ENCODE measurements at places on chromosomes 6 and 20.
A peak's percentile ranks its signal among the peaks of the same experiment; 100 is the strongest.

- H3K27ac ChIP-seq, result no peak overlapping the region
- H3K4me3 ChIP-seq, result no peak overlapping the region
These were observed 161.3 kb upstream of the RIMS1 start for GRCh38 chr6:71725126-71725470.

GRCh38 chr6:109118337-109118736, 23.0 kb downstream of the CEP57L1 start:
- no peaks in the 10 kb centered on the region for H3K27me3 ChIP-seq
- no peaks in the 10 kb centered on the region for H3K36me3 ChIP-seq
- no peaks in the 10 kb centered on the region for H3K4me1 ChIP-seq
- DNase-seq, result no peak

GRCh38 chr6:70857387-70858077, 99.3 kb downstream of the B3GAT2 start:
- no peak overlapping the region for H3K27ac ChIP-seq
- no peak for DNase-seq
- H3K27me3 ChIP-seq, result no peaks in the 10 kb centered on the region
- peaks cover 24% of the 10 kb centered on the region for H3K36me3 ChIP-seq
- no peaks in the 10 kb centered on the region for H3K4me1 ChIP-seq

DNA sequence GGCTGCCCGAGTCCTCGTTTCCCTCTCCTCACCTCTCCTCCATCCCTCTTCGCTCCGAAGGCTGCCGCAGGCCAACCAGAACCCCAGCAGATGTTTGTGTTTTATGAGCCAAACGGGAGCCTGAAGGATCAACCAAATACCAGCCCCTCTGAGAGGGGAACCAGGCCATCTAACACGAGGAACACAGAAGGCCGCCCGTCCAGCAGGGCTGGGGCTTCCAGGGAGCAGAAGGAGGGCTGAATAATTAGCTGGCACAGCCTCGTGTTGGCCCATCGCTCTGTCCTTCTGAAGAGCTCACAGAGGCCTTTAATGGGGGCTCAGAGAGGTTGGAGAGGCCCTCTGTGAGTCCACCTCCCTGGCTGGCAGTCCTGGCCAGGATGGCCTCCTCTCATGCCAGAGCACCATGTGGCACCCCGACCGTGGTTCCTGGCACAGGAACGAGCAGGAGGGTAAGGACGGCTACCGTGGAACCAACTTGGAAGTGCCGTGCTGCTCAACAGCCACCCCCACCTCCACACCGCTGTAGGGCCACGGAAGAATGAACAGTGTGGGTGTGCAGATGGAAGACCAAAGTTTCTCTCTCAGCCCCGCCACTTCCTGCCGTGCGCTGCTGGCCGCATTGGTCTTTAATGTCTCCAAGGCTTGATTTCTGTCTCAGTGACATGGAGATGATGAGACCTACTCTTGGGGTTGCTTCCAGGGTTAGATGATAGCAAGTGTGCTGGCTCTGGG, 155.2 kb downstream of the SCML4 start:
- H3K36me3 ChIP-seq, result no peaks in the 10 kb centered on the region
- no peak overlapping the region for H3K27ac ChIP-seq
- no peaks in the 10 kb centered on the region for H3K27me3 ChIP-seq

DNA sequence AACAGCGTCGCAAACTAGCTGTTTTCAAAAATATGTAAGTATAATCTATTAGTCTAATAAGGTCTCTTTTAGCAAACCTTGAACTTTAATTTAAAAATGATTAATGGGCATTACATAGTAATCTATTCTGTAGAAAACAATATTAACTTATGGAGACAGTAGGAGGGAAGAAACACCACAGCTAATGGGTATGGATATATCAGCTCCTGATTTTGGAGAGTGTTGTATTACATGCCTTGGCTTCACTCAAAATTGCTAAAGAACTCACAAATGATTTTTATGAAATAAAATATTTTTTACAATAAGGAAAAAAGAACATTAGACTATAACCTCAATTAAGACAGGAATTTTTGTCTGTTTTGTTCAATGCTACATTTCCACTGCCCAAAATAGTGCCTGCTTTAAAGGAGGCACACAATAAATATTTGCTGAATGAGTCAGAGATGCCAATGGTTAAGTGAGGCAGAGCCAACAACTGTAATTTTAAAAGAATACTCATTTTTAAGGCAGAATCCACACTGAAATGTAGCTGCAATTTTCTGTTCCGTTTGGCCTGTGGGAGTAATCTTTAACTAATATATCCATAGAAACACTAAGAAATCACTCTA, 15.7 kb downstream of the ATG5 start:
- DNase-seq, result no peak
- H3K27me3 ChIP-seq, result no peaks in the 10 kb centered on the region
- no peak overlapping the region for H3K27ac ChIP-seq
- H3K36me3 ChIP-seq, result peaks cover 3% of the 10 kb centered on the region
- H3K4me3 ChIP-seq, result no peak overlapping the region

GRCh38 chr6:159061805-159062563, 17.2 kb upstream of the TAGAP start:
- H3K4me1 ChIP-seq, result peaks cover 76% of the 10 kb centered on the region
- H3K4me3 ChIP-seq, result peak overlapping the region; percentile 6
- no peaks in the 10 kb centered on the region for H3K36me3 ChIP-seq
- DNase-seq, result no peak

DNA sequence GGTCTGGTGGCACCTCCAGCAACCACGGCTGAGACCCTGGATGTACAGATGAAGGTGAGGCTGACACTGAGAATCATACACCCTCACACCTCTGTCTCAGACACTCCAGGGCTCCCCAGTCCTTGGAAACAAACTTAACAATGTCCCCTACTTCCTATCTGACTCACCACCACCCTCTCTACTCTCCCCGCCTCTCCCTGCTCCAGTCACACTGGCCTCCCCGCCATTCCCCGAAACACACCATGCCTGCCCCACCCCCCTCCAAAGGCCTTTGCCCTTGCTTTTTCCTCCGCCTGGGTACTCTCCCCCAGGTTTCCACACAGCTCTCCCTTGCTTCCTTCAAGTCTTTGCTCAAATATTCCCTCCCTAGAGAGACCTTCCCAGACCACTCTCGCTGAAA, 16.3 kb downstream of the BPI start:
- no peak overlapping the region for H3K27ac ChIP-seq
- no peaks in the 10 kb centered on the region for H3K4me1 ChIP-seq
- no peaks in the 10 kb centered on the region for H3K36me3 ChIP-seq
- H3K4me3 ChIP-seq, result no peak overlapping the region
- H3K27me3 ChIP-seq, result no peaks in the 10 kb centered on the region

DNA sequence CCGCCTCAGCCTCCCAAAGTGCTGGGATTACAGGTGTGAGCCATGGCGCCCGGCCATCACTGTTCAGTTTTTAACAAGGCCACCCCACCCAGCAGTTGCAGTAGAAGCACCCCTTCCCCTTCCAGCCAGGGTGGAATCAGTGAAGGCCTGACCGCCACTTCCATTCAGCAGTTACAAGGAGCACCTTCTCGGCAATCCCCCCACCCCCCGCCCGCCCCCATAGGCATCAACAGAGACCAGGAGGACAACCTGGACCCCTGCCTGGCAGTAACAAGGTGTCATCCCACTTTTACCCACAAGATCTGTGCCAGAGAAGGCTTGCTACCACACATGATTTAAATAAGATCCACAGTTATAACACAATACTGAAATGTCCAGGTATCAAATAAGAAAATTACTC, 23.1 kb downstream of the NCR2 start:
- no peak overlapping the region for H3K27ac ChIP-seq
- no peaks in the 10 kb centered on the region for H3K4me1 ChIP-seq
- H3K36me3 ChIP-seq, result no peaks in the 10 kb centered on the region

GRCh38 chr20:14410869-14411555, 73.6 kb upstream of the FLRT3 start:
- H3K4me3 ChIP-seq, result no peak overlapping the region
- H3K27ac ChIP-seq, result no peak overlapping the region
- DNase-seq, result no peak
- no peaks in the 10 kb centered on the region for H3K4me1 ChIP-seq
- no peaks in the 10 kb centered on the region for H3K36me3 ChIP-seq

DNA sequence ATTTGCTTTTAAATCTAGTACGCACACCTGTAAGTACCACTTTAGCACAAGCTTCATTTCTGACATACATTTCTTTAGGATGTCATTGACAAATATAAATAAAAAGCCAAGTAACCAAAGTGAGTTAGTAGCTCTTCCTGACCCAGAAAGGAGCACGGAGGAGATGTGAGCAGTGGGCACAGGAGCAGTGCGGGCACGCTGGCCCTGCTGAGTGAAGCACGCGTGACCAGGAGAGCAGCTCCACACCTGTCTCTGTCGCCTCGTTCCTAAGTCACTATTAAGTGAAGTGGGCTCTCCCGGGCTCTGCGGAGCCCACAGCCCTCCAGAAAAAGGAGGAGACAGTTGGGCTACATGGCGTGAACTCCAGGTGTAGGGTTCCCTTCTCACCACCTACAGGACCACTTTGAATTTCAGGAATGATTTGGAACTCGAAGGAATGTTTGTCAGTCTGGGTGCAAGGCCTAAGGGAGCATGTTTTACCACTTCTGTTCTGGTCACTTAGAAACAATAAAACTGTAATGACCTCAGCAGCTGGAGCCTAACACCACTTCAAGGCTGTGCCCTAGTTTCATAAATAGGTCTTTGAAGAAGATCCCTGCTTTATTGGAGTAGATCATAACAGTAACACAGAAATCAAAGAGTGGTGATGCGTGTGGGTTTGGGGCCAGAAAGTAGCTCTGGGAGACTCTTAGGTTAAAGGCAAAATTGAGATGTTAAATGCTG, 95.9 kb downstream of the FAM120B start:
- no peak for DNase-seq
- no peak overlapping the region for H3K27ac ChIP-seq
- no peak overlapping the region for H3K4me3 ChIP-seq
- no peaks in the 10 kb centered on the region for H3K27me3 ChIP-seq
- H3K36me3 ChIP-seq, result peaks cover 49% of the 10 kb centered on the region

DNA sequence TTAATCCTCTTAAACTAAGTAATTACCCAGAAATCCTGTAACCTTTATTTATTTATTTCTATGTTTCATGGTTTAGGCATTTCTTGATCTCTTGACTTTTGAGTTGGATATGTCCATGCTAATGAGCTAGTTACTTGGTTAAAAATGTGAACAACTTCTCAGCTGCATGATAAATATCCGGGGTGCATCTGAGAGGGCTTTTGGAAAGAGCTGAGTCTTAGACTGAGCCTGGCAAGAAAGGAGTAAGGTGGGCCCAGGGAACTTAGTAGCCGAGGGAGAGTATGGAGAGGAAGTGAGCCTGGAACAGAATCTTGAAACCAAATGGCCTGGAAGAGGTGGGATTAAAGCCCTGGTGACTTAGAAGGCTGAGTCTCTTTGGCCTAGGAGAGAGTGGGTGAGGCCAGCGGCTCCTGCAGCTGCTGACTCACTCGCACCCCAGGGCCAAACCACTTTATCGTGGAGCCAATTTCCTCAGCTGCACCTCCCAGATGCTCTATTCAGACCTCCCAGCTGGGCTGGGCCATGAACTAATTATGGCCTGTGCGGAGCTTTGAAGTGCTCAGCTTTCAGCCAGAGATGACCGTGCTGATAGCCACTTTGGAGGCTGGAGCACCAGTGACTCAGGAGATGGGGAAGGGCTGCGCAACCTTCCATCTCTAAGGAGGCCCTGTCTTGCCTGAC, 19.1 kb downstream of the TGM3 start:
- no peak overlapping the region for H3K4me3 ChIP-seq
- no peak overlapping the region for H3K27ac ChIP-seq

DNA sequence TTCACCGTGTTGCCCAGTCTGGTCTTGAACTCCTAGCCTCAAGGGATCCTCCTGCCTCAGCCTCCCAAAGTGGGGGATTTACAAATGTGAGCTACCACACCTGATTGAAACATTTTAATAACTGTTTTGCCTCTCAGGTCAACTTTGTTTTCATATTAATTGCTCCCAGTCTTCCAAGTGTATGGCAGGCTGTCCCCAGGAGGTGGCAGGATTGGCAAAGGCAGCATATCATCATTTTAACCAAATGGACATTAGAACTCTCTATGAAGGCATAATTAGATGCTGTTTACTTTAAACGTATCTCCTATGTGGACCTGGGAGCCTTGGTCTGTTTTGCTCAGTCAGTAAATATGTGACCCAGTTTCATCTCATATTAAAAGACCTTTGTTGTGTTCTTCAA, 59.2 kb upstream of the CSE1L start:
- H3K4me1 ChIP-seq, result no peaks in the 10 kb centered on the region
- H3K27me3 ChIP-seq, result no peaks in the 10 kb centered on the region
- peaks cover 24% of the 10 kb centered on the region for H3K36me3 ChIP-seq
- H3K27ac ChIP-seq, result no peak overlapping the region

DNA sequence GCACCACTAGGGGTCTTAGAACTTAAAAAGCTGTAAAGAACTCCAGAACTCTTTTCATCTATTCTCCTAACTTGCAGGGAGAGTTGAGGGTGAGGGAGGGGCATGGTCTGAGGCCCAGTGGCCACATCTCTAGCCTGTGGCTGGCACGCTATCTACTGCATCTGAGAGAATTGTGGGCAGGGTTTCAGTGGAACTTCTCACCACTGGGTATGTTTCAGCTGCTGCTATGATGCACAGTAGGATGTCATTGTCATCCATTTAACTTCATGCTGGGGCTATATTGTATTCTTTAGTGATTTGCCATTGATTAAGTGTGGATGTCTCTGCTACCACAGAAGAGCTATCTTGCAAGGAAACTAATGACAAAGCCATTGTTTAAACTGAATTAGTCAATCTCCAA, 4.5 kb downstream of the TMEM14A start:
- no peak overlapping the region for H3K27ac ChIP-seq
- no peak for DNase-seq
- H3K4me3 ChIP-seq, result no peak overlapping the region

DNA sequence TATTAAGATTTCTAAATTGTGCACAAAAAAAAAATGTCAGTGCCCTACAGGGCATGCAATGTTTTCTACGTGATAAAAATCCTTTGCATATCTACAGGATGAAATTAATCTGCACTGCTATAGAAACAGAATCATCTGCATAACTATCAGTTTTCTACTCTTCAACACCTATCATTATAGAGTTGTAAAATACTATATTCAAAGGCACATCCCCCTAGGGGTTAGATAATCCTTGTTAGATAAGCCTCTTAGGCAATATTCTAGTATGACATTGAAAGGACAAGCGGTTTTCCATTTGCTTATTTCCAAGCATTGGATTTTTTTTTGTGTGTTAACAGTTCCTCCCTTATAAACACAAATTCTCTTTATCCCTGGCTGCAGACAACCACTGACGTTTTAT, 98.7 kb upstream of the LAMA2 start:
- H3K27me3 ChIP-seq, result peaks cover 14% of the 10 kb centered on the region
- H3K27ac ChIP-seq, result no peak overlapping the region
- DNase-seq, result no peak
- no peaks in the 10 kb centered on the region for H3K36me3 ChIP-seq
- H3K4me1 ChIP-seq, result no peaks in the 10 kb centered on the region

DNA sequence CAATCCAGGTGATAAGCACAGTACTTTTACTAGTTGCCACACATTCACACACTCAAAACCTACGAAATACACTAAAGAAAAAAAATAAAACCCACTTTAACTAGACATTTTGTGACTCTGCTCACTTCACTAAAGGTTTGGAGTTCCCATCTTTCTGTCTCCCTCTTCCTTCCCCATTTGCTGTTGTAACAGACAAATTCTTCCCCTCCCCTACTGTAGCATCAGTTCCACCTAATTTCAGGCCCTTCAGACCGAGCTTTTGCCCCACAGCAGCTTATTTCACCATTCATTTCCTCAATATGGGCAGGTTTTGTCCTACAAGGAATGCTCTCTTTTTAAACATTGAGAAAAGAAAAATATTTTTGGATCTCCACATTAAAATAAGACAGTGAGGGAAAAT, 31.3 kb upstream of the MRAP2 start:
- no peaks in the 10 kb centered on the region for H3K36me3 ChIP-seq
- no peaks in the 10 kb centered on the region for H3K27me3 ChIP-seq

Measured in T-cell (primary cell).